GM13977 (cell line): ENCODE measurements at places on chromosomes 6 and 20.

DNA sequence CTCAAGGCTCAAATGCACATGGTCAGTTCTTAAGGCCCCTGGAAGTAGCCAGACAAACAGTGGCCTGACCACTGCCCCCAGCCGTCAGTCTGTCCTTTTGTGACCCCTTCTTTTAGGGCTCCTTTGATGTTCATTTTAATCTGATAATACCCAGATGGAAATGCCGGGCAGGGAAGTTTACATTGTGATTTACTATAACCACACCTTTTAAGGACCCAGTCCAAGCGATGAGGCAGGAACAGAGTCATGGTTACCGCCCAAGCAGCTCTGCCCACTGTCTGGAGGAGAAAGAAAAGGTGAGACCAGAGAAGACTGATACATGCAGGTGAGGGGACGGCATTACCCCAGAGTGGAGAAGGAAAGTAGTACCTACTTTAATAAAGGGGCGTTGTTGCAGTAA lies 110.6 kb downstream of the PLEKHG1 start:
- DNase-seq, result no peak

- peak; percentile 30 for DNase-seq
Observed at GRCh38 chr6:158344534-158344933, 32.3 kb downstream of the TULP4 start.

DNA sequence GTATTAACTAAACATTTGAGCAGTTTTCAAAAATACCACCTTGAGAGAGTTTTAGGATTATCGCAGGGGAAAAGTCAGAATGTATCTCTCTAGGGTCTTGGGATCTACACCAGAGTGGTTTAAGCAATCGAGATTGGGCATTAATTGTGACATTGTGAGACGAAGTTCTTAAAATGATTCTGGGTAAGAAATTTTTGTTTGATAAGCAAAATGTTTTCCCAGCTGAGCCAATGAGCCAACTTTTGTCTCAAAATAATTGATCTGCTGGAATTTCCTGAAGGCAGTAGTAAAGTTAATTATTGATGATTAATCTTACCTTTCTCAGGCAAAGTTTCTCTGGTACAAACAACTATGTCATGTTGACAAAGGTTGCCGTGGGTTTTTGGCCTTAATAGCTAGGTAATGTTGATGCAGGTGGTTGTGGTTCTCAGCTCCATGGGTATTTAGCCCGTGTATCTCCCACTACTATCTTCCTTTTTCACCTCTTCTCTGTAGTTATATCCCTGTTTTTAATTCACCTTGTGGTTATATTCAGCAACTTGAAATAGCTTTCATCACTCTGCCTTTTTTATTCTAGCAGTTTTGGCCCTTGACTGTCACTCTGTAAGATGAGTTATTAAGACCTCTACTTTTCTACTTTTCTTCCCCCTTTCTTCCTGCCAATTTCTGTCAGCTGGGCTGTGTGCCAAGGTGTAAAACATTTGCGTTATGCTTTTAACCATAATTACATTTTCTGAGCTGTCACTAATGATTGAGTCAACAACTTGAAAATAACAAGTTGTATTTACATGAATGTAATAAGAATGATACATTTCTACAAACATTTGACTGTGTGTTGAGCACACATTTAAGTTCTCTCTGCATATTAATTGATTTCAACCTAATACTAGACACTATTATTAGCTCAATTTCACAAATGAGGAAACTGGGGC lies 368.3 kb upstream of the BTBD3 start:
- no peak for DNase-seq

DNA sequence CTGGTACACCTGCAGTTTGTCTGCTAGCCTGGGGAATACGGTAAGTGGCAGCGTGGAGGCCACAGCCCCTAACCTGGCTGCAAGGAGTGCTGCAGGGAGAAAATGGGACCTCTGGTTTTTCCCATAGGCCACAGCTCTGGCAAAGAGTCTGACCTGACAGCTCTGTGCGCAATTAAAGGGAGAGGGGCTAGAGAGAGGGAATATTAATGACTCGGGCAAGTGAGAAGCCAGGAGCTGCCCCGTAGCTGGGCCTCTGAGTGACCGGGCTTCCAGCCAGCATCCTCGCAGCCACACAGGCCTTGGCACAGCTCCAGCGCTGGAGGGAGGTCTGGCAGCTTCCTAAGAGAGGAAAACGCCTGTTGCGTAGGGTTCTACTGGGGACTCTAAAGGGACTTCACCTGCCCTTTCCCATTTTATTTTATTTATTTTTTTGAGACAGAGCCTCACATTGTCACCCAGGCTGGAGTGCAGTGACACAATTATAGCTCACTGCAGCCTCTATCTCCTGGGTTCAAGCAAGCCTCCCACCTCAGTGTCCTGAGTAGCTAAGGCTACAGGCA lies 18.2 kb upstream of the OCSTAMP start:
- no peak for DNase-seq

DNA sequence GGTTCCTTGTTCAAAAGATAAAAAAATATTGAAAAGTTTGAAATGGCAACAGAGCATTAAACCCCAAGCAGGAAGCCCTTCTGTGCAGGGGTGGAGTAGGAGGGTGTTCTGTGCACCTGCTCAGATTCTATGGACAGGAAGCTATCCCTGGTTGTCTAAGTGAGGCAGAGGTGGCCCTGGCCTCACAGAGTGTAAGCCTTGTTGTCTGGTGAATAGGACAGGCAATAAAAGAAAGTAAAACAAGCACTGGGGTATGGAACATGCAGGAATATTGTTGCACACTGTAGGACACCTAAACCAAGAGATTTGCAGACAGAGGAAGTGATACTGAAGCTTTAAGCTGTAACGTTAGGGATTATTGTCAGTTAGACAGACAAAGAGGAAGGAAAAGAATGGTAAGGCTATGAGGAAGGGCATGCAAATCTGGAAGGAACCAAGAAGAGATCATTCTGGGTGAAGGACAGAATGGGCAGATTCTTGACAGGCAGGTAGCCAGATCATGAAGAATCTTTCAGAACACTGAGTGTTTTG lies 66.8 kb downstream of the TBC1D7 start:
- no peak for DNase-seq

DNA sequence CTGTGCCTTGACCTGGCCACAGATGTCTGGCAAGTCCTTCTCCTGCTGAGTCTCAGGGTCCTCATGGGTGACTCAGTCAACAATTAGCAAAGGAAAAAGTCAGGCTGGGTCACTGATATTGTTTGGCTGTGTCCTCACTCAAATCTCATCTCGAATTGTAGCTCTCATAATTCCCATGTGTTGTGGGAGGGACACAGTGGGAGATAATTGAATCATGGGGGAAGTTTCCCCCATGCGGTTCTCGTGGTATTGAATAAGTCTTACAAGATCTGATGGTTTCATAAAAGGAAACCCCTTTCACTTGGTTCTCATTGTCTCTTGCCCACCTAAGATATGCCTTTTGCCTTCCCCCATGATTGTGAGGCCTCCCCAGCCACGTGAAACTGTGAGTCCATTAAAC lies 45.7 kb downstream of the PREX1 start:
- no peak for DNase-seq

- peak; percentile 62 for DNase-seq
Observed at GRCh38 chr6:16183187-16183664, 54.3 kb downstream of the MYLIP start.

GRCh38 chr6:117072134-117072533 lies 193.2 kb upstream of the VGLL2 start:
- DNase-seq, result no peak

GRCh38 chr6:40350747-40351217 lies 236.4 kb downstream of the LRFN2 start:
- DNase-seq, result no peak

DNA sequence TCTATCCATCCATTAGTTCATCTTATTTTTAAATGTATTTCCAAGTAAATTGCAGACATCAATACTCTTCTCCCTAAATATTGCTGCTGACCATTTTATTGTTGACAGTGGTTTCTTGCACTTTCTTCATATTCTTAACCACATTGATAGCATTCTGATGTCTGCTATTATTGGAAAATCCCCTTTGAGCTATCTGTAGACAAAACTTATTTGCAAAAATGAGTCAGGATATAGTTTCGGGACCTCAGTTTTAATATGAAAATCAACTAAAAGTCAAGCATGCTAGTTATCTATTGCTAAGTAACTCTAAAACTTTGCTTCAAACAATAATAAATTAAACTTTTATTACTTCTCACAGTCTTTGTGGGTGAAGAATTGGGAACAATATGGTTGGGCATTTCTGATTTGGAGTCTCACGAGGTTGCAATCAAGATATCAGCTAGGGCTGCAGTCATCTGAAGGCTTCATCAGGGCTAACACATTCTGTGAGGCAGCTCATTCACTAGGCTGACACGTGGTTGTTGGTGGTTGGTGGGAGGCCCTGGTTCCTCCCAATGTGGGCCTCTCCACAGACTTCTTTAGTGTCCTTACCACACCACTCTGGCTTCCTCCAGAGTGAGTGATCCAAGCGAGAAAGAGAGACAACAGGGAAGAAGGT lies 32.7 kb downstream of the CD109 start:
- no peak for DNase-seq

DNA sequence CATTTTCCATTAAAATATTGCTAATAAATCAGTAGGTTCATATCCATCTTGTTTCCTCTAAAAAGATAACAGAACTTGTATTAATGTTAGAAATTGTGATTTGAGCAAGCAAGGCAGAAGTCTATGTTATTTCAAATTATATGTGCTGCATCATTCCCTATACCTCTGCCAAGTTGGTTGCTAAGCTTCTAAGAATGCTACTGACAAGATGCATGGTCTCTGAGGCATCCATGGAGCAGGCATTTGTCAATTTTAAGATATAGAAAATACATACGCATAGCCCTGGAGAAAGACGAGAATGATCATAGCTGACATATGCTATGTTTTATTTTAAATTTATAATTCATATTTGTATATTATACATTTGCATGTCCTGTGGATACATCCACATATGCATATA lies 168.3 kb upstream of the THEMIS start:
- no peak for DNase-seq

GRCh38 chr6:43575105-43575771 lies 600 bp downstream of the XPO5 start:
- no peak for DNase-seq

DNA sequence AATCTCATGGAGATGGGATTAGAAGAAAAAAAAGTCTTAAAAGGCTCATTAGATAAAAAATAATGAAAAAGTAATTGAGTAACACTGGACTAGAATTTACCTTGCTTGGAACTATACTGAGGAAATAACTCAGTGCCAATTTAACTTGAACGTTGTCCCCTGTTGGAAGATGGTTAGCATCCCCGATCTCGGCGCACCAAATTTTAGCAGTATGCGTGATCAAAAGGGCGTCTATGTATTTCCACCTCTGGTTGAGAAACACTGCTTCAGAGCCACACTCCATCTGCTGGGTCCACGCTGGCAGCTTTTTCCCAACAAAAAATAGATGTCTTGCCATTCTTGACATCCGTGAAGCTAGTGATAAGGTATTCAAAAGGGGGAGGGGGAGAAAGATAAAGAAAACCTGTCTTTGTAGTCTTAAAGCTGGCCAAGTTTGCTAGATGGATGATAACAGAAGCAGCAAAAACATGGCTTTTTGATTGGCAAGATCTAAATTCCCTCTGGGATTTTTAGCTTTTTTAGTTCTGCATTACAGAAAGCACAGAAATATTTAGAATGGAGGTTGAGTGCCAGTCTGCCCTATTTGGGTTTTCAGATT lies 6.4 kb downstream of the HINT3 start:
- no peak for DNase-seq

DNA sequence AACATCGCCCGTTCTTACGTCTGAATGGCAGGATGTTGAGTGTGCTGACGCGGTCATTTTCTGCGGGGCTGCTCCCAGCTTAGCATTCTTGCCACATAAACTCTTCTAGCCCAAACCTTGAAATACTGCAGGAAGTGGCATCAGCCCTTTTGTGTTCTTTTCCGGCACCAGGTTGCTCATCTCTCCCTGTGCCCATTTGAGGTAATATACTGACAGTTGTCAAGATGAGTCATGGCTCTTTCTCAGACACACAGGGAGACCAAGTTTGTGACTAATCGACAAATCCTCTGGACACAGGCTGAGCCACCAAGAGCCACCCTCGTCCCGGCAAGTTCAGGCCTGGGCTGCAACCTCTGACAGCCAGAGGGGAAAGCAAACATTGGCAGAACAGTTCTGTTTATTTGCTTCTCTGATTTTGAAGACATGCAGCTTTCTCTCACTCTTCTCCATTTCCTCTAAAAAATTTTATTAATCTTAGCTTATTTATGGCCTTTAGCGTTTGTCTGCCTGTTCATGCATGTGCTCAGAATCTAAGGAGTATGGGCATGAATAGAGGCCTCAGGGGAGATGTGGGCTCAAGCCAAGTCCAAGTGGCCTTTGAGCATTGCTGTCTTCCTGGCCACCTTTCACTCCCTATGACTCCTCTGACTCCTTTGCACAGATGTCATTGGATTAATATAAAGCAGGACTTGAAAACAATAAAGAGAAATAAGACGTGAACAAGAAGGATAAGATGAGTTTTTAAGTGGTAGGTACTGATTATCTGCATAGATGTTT lies 328.2 kb upstream of the JAG1 start:
- DNase-seq, result no peak

DNA sequence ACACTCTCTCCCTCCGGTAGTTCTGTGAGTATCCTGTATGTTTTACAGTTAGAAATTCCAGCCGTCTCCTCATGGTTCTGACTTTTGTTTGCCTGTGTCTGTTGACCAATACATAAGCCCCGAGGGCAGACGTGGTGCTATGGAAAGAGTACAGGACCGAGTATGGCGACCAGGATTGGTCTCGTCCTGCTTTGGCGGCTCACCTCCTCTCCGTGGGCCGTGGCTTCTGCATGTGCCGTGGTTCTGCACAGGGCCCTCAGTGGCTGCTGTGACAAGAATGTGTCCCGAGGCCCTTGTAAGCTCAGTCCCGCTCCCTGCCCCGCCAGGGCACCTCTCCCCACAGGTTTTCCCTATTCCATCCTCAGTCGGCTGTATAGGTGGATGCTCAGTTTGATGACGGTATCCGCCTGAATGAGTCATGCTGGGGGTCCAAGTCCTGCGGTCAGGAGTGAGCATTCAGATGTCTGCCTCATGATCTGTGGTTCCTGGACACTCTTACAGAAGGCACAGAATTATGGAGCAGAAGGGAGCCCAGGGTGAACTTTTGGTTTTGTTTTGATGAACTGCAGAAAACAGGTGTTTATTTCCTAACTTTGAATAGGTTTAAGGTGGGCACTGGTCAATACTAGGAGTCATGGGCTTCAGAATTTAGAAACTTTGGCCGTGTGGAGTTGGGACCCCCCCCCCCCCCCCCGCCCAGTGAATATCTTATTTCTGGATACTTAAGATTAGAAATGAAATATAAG lies 1.2 kb downstream of the ARFGAP1 start:
- DNase-seq, result no peak

DNA sequence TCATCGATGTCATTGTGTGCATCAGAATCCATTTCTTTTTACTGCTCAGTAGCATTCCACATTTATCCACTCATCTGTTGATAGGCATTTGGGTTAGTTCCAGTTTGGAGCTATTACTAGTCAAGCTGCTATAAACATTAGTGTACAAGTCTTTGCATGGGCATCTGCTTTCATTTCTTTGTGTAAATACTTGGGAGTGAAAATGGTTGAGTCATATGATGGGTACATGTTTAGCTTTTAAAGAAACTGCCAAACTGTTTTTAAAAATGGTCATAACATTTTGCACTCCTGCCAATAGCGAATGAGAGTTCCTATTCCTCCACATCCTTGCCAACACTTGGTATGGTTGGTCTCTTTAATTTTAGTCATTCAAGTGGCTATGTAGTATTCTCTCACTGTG lies 21.2 kb upstream of the SLC22A2 start:
- DNase-seq, result no peak
